ENCODE measurements at places on chromosomes 2 and 18.
A peak's percentile ranks its signal among the peaks of the same experiment; 100 is the strongest.

- H3K36me3 ChIP-seq: no peaks in the 10 kb centered on the region
- no peak overlapping the region for H3K27ac ChIP-seq
- no peaks in the 10 kb centered on the region for H3K27me3 ChIP-seq
- peaks cover 12% of the 10 kb centered on the region for H3K4me1 ChIP-seq
These were observed 564.7 kb downstream of the TNS1 start for GRCh38 chr2:217438136-217438535.

GRCh38 chr2:238696786-238697185 is 151.1 kb upstream of the TWIST2 start:
- H3K4me1 ChIP-seq: no peaks in the 10 kb centered on the region
- no peak for DNase-seq
- no peak overlapping the region for H3K27ac ChIP-seq

- H3K4me3 ChIP-seq: no peak overlapping the region
- peaks cover 8% of the 10 kb centered on the region for H3K27me3 ChIP-seq
- H3K4me1 ChIP-seq: peaks cover 10% of the 10 kb centered on the region
- no peak for DNase-seq
- no peaks in the 10 kb centered on the region for H3K36me3 ChIP-seq
- H3K27ac ChIP-seq: no peak overlapping the region
These were observed 10.6 kb downstream of the DNAJB2 start for GRCh38 chr2:219289537-219290361.

- no peak overlapping the region for H3K4me3 ChIP-seq
- no peaks in the 10 kb centered on the region for H3K27me3 ChIP-seq
- H3K4me1 ChIP-seq: peaks cover 23% of the 10 kb centered on the region
- no peaks in the 10 kb centered on the region for H3K36me3 ChIP-seq
These were observed 52.2 kb upstream of the PTPRM start for GRCh38 chr18:7514796-7515440.

GRCh38 chr18:31942291-31942998 is 483 bp downstream of the TRAPPC8 start:
- no peaks in the 10 kb centered on the region for H3K36me3 ChIP-seq
- peak overlapping the region; percentile 93 for H3K27ac ChIP-seq
- H3K4me1 ChIP-seq: no peaks in the 10 kb centered on the region

- peaks cover 5% of the 10 kb centered on the region for H3K4me1 ChIP-seq
- H3K36me3 ChIP-seq: no peaks in the 10 kb centered on the region
- peak within 1 kb of the TSS; percentile 57 for H3K4me3 ChIP-seq
- peaks cover 35% of the 10 kb centered on the region for H3K27me3 ChIP-seq
- peak; percentile 72 for DNase-seq
These were observed at the start of gene DCC for GRCh38 chr18:52339891-52340371. Gene DCC (plus strand): TSS chr18:52340197. CDS start chr18:52340788, 591 bp downstream.
